Fibroblast of lung (primary cell): ENCODE measurements at places on chromosomes 2 and 18. TPM values are rescaled to one million over a fixed set of nuclear protein-coding genes. Genes with fewer than 3 reads are reported as not detected.

The EVA1A gene
- total RNA-seq = 16.2 and 31.7 TPM in 2 replicates

The CFC1 gene
- not detected in 2 replicates for total RNA-seq

The SERPINB11 gene
- total RNA-seq = not detected in 2 replicates

The LRRC30 gene
- total RNA-seq = not detected in 2 replicates

The MAL gene
- total RNA-seq = under 0.01 TPM in 1 of 2 replicates, not detected in the other

The TRIP12 gene
- 210 and 277 TPM in 2 replicates for total RNA-seq

The TOGARAM2 gene
- total RNA-seq = 0.26 and 0.33 TPM in 2 replicates

The TM4SF20 gene
- total RNA-seq = not detected in 2 replicates

The LTBP1 gene
- 190 and 324 TPM in 2 replicates for total RNA-seq

The DYNC1I2 gene
- 86.0 and 109 TPM in 2 replicates for total RNA-seq

The TBR1 gene
- not detected in 2 replicates for total RNA-seq

The NR4A2 gene
- 0.17 and 0.26 TPM in 2 replicates for total RNA-seq

The NEU2 gene
- total RNA-seq = not detected in 2 replicates

The IHH gene
- total RNA-seq = not detected in 2 replicates

The ITM2C gene
- total RNA-seq = 58.3 and 77.3 TPM in 2 replicates

The SLC30A3 gene
- total RNA-seq = under 0.01 TPM in 1 of 2 replicates, not detected in the other

The GRB14 gene
- total RNA-seq = 0.26 and 0.33 TPM in 2 replicates

The ARHGAP15 gene
- total RNA-seq = under 0.01 TPM in 1 of 2 replicates, not detected in the other

The QPCT gene
- 3.9 and 8.4 TPM in 2 replicates for total RNA-seq

The TXNDC2 gene
- total RNA-seq = not detected in 2 replicates

The CCDC121 gene
- 1.8 and 2.0 TPM in 2 replicates for total RNA-seq

The EFR3B gene
- total RNA-seq = 0.50 and 0.51 TPM in 2 replicates

The PSD4 gene
- 2.6 and 6.1 TPM in 2 replicates for total RNA-seq

The EGR4 gene
- total RNA-seq = under 0.01 TPM in 1 of 2 replicates, not detected in the other

The GALNT13 gene
- total RNA-seq = 0.17 and 0.26 TPM in 2 replicates

The CHMP3 gene
- 63.4 and 73.3 TPM in 2 replicates for total RNA-seq

The PLGLB1 gene
- total RNA-seq = 0.26 and 0.99 TPM in 2 replicates

The TUBB8B gene
- total RNA-seq = not detected in 2 replicates

The POTEJ gene
- not detected in 2 replicates for total RNA-seq

The ERBB4 gene
- under 0.01 and 0.17 TPM in 2 replicates for total RNA-seq

The ATOH8 gene
- total RNA-seq = 19.0 and 19.2 TPM in 2 replicates

The FOXI3 gene
- total RNA-seq = not detected in 2 replicates

The SP5 gene
- under 0.01 TPM in 1 of 2 replicates, not detected in the other for total RNA-seq

The ARL4C gene
- 50.6 and 80.9 TPM in 2 replicates for total RNA-seq

The ANO7 gene
- total RNA-seq = 0.26 and 0.50 TPM in 2 replicates

The MTLN gene
- 51.9 and 74.2 TPM in 2 replicates for total RNA-seq

The ELAC1 gene
- total RNA-seq = 5.4 and 7.3 TPM in 2 replicates

The ZNF521 gene
- total RNA-seq = 23.6 and 43.6 TPM in 2 replicates

The POMC gene
- total RNA-seq = 0.66 and 1.8 TPM in 2 replicates

The HOXD3 gene
- not detected in 2 replicates for total RNA-seq

The NPHP1 gene
- total RNA-seq = 5.0 and 5.6 TPM in 2 replicates

The SLC19A3 gene
- 0.17 and 1.0 TPM in 2 replicates for total RNA-seq

The SAP130 gene
- 2.6 and 4.5 TPM in 2 replicates for total RNA-seq

The VWA3B gene
- total RNA-seq = 0.17 and 0.26 TPM in 2 replicates

The AFF3 gene
- total RNA-seq = 0.26 and 0.50 TPM in 2 replicates

The WNT6 gene
- total RNA-seq = not detected in 2 replicates

The LDLRAD4 gene
- total RNA-seq = under 0.01 TPM in 1 of 2 replicates, not detected in the other

The DNAJC5G gene
- total RNA-seq = not detected in 2 replicates

The GRHL1 gene
- total RNA-seq = 0.77 and 0.99 TPM in 2 replicates

The FARP2 gene
- 28.2 and 29.3 TPM in 2 replicates for total RNA-seq

The DSG4 gene
- total RNA-seq = not detected in 2 replicates

The CMPK2 gene
- 0.26 and 0.33 TPM in 2 replicates for total RNA-seq

The TRAF3IP1 gene
- 7.7 and 9.2 TPM in 2 replicates for total RNA-seq

The CNRIP1 gene
- 34.7 and 39.8 TPM in 2 replicates for total RNA-seq

The MARCHF4 gene
- 0.26 and 1.3 TPM in 2 replicates for total RNA-seq
